ENCODE measurements at places on chromosomes 7 and 10. TPM values are rescaled to one million over a fixed set of nuclear protein-coding genes. Genes with fewer than 3 reads are reported as not detected.

DNA sequence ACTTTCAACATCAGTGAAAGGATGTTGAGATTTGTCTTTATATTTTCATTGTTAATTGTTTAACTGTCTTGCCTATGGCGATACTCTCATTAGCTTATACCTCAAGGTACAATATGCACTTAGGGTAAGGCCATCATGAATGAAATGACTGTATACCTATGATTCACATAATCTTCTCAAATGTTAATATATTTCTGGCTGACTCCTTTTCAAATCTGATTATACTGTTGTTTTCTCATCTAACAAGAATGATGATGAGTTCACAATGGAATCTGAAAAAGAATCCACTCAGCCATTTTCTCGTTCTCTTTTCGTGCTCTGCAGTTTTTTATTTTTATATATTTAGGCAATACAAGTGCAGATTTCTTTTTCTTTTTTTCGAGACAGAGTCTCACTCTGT lies 159.1 kb downstream of the ARHGAP12 start:
- DNase-seq = peak; percentile 44

Gene CYP3A5
- 0.18 TPM for total RNA-seq

DNA sequence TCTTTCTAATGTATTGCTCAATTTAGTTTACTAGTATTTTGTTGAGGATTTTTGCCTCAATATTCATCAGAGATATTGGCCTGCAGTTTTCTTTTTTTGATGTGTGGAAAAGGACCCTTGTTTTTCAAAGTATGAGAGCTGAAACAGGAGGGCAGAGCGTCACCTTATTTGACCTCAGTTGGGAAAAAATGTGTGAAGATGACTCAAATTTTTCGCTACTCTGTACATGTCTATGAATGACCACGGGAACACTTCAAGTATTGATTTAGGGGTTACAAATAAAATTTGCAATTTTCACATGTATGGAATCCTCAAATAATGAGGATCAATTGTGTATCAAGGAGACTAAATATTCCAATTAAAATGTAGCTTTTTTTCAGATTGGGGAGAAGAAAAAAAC lies 103.1 kb downstream of the ZFAND4 start:
- no peak for DNase-seq

Gene RNF32
- 1.7 TPM for total RNA-seq

- no peak for DNase-seq
Measured at GRCh38 chr7:111090846-111091245, at the start of gene LRRN3. Gene LRRN3 (plus strand): TSS chr7:111091127. CDS start chr7:111122773, 31,646 bp downstream.

Gene NPFFR1
- not detected for total RNA-seq
